ENCODE measurements at places on chromosomes 4 and X. TPM values are rescaled to one million over a fixed set of nuclear protein-coding genes. Genes with fewer than 3 reads are reported as not detected.

CT45A5 gene
- total RNA-seq = 4.1 TPM

SPANXD gene
- total RNA-seq = 0.30 TPM

TMEM271 gene
- total RNA-seq = not detected

CCDC110 gene
- total RNA-seq = not detected

IL15 gene
- total RNA-seq = 3.4 TPM

OTUD6A gene
- not detected for total RNA-seq

PGAM4 gene
- total RNA-seq = 1.4 TPM

UGT2B17 gene
- total RNA-seq = not detected

IL21 gene
- not detected for total RNA-seq

PRDM8 gene
- 15.0 TPM for total RNA-seq

SUPT20HL1 gene
- total RNA-seq = not detected

ZFX gene
- 15.0 TPM for total RNA-seq

C4orf36 gene
- 2.6 TPM for total RNA-seq

MAB21L2 gene
- total RNA-seq = not detected

CDKN2AIP gene
- total RNA-seq = 18.9 TPM

HSD17B13 gene
- total RNA-seq = not detected

DIPK2B gene
- total RNA-seq = 0.10 TPM

GATB gene
- 35.7 TPM for total RNA-seq

DCAF8L2 gene
- total RNA-seq = not detected

SLC2A9 gene
- total RNA-seq = 0.37 TPM

AWAT2 gene
- total RNA-seq = 0.23 TPM

NEK1 gene
- total RNA-seq = 4.4 TPM

DDX53 gene
- not detected for total RNA-seq

P2RY4 gene
- not detected for total RNA-seq

SPANXA1 gene
- 0.23 TPM for total RNA-seq

MCTS1 gene
- total RNA-seq = 71.9 TPM

CT47B1 gene
- not detected for total RNA-seq

Data from HT1080 (cell line).